ENCODE measurements at places on chromosomes 5 and 9.

GRCh38 chr5:164203581-164204225 is 698.3 kb downstream of the MAT2B start:
- no peak for DNase-seq

DNA sequence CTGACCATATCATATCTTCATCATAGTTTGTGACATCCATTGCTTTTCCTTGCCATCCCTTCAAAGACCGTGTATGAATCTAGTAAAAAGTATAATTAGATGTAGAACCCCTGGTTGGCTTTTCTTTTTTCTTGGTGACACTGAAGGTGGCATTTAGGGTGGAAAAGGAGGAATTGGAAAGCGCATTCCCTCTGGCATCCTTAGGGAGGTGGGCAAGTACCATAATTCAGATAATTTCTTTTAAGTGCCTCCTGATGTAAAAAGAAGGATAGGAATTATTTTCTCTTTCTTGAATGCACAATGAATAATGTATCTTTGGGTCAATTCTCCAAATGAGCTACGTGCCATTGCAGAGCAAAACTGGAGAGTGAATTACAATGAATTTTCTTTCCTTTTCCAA is 73.2 kb upstream of the SMARCA2 start:
- no peak for DNase-seq

GRCh38 chr5:74167930-74168315 is 472.6 kb downstream of the ENC1 start:
- DNase-seq: no peak

DNA sequence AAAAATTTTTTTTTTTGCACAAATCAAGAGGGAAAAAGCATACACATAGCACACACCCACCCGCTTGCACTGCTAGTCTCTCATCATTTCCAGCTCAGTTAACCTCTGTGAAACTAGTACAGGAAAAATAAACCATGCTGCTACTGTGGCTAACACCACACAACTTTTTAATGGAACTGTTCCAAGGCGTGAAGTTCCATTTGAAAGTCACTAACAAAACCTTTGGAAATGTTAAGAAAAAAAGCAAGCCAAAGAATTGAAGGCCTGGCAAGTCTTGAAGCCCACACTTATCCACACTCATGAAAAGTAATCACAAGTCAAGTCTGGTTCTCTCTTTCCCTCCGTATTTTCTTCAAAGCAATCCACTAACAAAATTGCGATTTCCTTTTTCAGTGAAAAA is 116.3 kb downstream of the FANCC start:
- DNase-seq: no peak

DNA sequence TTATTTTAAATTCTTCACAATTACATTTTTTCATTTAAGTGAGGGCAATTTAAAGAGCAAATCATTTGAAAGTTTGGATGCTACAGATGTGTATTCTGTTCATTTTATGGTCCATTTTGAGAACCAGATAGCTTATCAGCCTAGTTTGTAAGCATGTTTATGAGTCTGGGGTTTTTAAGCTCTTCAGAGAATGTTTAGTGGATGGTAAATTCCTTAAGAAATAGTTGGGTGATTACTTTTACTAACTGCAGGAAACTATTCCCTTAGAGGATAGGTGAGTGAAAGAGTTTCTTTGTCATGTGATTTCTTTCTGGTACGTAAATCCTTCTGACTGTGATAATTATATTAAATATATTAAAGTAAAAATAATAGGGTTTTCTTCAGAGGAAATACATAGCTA is 17.6 kb downstream of the RASGRF2 start:
- no peak for DNase-seq

GRCh38 chr5:14211818-14212803 is 69.0 kb downstream of the TRIO start:
- DNase-seq: no peak

GRCh38 chr5:143440448-143441115 is 37.1 kb upstream of the NR3C1 start:
- no peak for DNase-seq

GRCh38 chr9:70987986-70988385 is 133.4 kb downstream of the TRPM3 start:
- no peak for DNase-seq

GRCh38 chr9:125467116-125467740 is 205.6 kb downstream of the GAPVD1 start:
- DNase-seq: no peak

GRCh38 chr9:37295796-37296195 is 126.7 kb upstream of the GRHPR start:
- DNase-seq: peak; percentile 23

DNA sequence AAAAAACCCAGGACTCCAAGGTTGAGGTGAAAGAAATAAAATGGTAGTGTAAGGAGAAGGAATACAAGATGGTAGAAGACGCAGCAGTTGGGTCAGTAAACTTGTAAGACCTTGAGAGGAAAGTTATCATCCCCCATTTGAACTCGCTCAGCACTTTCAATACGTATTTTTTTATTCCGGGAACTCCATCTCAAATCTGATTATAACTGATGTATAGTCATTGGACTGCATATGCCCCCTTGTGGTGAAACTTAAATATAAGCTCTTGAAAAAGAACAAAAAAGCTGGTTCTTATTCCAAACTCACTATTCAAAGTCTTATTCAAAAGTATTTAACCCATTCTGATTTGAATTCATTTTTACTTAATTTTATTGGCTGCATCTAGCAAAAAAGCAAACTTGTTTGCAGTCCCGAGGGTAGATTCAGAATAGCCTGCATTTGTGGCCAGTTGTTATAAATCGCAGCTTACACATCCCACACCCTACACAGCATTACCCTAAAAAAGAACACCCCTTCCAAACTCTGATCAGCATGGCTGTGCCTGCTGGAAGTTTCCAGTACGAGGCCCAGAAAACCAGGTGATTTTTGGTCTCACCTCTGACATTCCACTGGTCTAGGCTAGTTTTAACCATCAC is 118.0 kb downstream of the ESM1 start:
- DNase-seq: no peak

DNA sequence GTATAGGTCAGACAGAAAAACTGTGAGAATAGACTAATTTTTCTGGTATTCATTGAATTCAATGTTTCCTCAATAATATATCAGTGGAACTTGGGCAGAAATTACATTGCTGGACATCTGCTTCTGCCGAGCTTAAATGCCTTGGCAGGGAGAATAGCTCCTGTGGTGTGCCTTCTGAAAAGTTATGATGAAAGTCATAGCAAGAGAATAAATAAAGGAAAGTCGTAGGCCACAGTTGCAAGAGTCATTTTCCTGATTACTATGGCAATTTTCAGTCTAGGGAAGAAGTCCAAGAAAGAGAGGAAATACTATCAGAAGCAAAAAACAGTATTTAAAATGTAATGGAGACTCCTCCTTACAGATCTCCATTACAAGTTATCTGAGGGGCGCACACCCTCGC is 1596.1 kb upstream of the WWC1 start:
- DNase-seq: no peak

- no peak for DNase-seq
Measured at GRCh38 chr9:115930472-115930871, 223.1 kb upstream of the PAPPA start.

GRCh38 chr5:39176759-39177630 is 42.4 kb downstream of the FYB1 start:
- DNase-seq: peak; percentile 76

GRCh38 chr9:99720455-99721050 is 101.1 kb upstream of the NR4A3 start:
- DNase-seq: no peak

DNA sequence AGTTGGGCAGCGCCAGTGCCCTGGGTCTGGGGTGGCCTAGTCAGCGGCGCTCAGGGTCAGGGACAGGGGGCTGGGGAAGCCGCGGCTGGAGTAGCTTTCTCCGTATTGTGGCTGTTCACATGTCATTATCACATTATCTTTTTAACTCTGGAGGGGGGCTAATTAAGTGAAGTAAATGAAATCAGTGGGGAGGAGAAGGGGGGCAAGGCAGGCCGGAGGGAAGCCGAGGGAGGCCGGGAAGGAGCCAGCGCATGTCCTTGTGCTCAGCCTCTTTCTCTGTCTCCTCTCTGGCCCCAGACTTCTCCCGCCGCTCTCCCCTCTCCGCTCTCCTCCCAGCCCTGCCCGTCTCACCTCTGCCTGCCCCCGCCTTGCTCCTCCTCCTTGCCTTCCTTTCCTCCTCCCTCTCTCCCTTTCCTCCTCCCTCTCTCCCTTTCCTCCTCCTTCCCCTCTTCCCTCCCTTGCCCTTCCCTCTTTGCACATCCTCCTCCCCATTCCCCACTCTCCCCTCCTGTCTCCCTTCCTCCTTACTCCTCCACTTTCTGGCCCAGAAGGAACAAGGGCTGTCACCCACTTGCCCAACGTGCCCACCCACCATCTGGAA is 38.7 kb downstream of the ASS1 start:
- no peak for DNase-seq
